ENCODE measurements at places on chromosomes 4 and X. TPM values are rescaled to one million over a fixed set of nuclear protein-coding genes. Genes with fewer than 3 reads are reported as not detected.

Gene CXCL11
- total RNA-seq: 0.30 TPM

Gene PRR32
- not detected for total RNA-seq

Gene OPHN1
- total RNA-seq: 3.3 TPM

Gene LUZP4
- not detected for total RNA-seq

Gene AREG
- not detected for total RNA-seq

Gene MAGEB10
- total RNA-seq: not detected

Gene PLCXD1
- 60.9 TPM for total RNA-seq

GRCh38 chr4:3411676-3412075 is 30.1 kb upstream of the HGFAC start:
- no peak for DNase-seq

DNA sequence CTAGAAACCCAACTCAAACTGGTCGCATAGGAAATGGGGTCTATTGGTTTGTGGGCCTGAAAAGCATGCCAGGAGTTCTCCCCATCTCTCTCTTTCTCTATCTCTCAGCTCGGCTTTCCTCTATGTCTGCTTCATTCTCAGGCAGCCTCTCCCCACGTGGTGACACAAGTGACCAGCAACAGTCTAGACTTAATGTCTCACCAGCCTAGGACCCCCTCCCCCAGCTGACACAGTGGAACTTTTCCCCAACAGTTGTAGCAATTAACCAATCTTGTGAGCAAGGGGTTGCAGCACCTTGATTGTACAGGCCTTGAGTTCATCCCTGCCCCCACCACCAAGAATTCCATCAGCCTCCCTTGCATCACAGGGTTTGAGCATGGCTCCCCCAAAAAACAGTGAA is 159.8 kb upstream of the KIT start:
- no peak for DNase-seq

- peak; percentile 23 for DNase-seq
These were observed 27.5 kb downstream of the SETD7 start for GRCh38 chr4:139528377-139529005.

GRCh38 chr4:128386761-128387599 is 99.4 kb upstream of the PGRMC2 start:
- peak; percentile 80 for DNase-seq

- no peak for DNase-seq
These were observed 23.4 kb downstream of the BEX3 start for GRCh38 chrX:103399744-103400143.

- DNase-seq: no peak
These were observed 37.2 kb downstream of the PPM1K start for GRCh38 chr4:88247148-88247547.

DNA sequence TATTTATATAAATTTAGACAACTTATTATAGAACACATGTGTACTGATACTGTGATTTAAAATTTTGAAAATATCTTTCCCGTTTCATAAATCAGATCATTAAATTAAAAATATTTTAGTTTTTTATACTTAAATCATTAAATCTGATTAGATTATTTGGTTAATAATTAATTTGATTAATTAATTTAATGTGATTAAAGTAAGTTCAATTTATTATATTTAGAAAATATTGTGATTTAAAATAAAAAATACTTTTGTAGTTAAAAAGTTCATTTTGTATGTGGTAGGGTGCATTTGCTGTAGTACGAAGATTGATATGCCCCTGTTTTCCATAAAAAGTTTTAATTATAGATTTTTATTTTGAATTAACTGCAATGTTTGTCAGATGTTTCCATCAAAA is 1323.4 kb downstream of the RAPGEF2 start:
- no peak for DNase-seq

DNA sequence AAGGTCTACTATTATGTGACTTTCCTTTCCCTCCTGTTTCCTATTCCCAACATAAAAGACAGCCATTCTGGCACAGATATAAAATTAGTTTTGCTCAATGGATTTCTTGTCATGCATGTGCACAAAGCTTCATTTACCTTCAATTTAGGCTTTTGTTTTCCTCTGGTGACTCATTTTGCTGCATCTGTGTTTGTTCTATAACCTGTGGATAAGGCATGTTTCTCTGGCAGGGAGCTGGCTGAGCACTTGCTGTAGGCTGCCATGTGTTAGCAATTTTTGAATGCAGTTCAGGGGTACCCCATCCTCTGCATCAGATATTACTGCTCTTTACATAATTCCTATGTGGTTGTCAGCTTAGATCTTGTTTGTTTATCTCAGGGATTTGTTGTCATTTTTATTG is 202.8 kb upstream of the GRID2 start:
- DNase-seq: no peak
